ENCODE measurements at places on chromosomes 2 and 18.

DNA sequence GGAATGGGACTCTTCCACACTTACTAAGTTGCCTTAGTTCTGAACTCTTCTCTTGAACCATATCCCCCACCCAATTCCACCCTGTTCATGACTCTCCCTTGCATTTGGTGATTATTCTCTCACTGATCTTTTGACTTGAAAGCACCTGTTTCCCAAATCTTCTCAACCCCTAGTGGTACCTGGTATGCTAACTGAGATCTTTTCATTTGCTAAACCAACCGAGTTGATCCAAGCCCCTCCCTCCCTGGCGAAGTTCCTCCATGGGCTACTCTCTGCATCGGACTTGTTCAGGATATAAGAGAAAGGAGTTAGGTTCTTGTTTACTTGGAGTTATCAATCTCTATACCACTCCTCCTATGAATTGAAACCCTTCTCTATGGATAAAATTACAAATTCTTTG, 593.5 kb downstream of the BCL11A start:
- no peak for DNase-seq

- DNase-seq, result no peak
Measured at GRCh38 chr18:44941516-44941915, 260.8 kb downstream of the SETBP1 start.

DNA sequence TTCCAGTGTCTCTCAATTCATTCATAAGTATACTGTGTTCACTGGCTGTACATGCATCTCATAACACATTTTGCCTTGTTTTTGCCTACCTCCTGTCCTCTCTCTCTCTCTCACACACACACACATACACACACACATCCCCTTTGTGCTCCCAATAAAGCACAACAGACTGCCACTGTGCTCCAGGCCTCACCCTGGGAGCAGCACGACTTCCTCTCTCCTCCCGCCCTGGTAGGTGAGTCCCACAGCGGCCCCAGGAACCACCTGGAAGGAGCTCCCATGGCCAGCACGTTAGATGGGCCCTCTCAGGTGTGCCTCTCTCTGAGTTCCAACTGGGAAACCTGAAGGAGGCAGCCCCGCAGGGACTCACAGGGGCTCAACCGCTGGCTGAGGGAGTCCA, 65.4 kb downstream of the MARCHF4 start:
- no peak for DNase-seq

GRCh38 chr2:21291426-21291825, 167.7 kb downstream of the TDRD15 start:
- DNase-seq, result no peak

DNA sequence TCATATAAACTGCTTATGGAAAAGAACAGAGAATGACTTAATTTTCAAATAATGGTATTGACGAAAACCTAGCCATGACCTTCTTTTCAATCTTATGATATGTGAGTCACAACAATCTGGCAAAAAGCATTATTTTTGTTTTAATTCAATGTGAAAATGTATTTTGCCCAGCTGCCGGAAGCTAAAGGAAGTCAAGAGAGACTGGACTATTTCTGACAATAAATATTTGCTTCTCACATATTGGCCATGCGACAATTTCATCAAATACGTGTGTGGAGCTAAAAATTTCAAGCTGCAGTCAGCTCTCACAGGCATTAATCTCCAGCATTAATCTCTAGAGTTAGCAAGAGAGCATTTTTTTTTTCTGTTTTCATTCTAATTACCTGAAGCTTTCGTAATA, 881.0 kb downstream of the CPS1 start:
- no peak for DNase-seq

GRCh38 chr2:120480903-120481445, 135.0 kb downstream of the INHBB start:
- DNase-seq, result no peak

DNA sequence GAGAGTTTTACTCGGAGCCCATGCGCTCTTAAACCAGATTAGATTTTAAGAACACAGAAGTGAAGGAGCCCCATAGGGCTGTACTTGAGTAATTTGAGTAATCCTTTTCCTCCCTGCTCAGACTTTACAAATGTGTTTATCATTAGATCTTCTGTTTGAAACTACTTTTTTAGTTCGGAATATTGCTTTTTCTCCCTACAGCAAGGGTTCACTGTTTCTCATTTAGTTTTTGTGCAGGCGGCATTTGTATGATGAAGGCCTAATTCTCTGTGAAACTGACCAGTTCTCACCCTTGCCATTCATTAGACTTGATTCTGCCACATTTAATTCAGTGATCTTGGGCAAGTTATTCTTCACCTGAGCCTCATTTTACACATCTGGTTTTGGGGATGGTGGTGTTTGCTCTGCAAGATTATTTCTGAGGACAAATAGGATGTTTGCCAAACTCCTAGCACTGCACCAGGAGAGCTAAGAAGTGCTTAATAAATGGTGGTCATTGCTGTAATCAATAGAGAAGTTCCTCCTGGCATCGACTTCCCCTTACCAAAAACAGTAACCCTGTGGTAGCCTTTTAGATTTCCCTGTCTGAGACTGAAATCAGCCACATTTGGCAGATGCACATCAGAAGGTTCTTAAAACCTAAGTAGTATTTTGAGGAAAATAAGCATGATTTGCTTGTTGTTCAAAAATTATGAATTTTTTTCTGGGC, 2.2 kb downstream of the B3GNT2 start:
- no peak for DNase-seq

- no peak for DNase-seq
Measured at GRCh38 chr2:61295981-61296380, 134.0 kb downstream of the C2orf74 start.

DNA sequence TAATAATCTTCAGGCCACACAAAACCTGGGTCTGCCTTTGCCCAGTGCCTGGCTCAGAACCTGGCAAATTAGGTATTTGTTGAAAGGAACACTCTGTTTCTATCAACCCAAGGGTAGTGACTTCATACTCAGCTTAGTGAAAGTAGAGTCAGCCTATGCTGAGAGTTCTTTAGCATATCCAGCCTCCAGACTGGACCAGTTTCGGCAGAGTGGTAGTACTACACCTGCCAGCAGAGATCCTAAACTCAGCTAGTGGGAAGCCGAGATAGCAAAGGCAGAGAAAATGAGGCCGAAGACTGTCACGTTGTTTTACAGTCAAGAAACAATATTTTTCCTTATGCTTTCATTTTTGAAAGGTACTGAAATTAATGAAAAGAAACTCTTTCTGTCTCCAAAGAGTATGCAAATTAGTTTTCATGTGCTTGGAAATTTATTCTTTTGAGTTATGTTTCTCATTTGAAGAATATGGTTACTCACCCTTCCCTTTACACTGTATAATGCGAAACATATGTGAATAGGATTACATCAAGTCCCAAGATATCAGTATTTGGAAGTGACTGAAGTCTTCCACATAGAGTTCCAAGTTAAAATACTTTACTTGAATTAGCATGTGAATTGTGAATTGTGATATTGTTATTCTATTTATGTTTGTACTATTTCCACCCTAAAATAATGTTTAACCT, 52.2 kb upstream of the UGP2 start:
- no peak for DNase-seq

- DNase-seq, result no peak
Measured at GRCh38 chr2:125216321-125216720, 1191.2 kb downstream of the CNTNAP5 start.

GRCh38 chr2:72198532-72199241, 51.0 kb upstream of the CYP26B1 start:
- DNase-seq, result no peak

GRCh38 chr2:142992840-142993239, 115.4 kb downstream of the KYNU start:
- DNase-seq, result no peak

GRCh38 chr2:202100176-202100575, 27.1 kb downstream of the KIAA2012 start:
- no peak for DNase-seq

GRCh38 chr2:181984814-181985631, 630 bp upstream of the PPP1R1C start:
- no peak for DNase-seq

- DNase-seq, result no peak
Measured at GRCh38 chr2:210460322-210461227, 16.0 kb downstream of the LANCL1 start.

Measured in activated CD4-positive, alpha-beta T cell treated with anti-CD3 and anti-CD28 coated beads for 36 hours (primary cell).